ENCODE measurements at places on chromosomes 4 and X.

- no peak for DNase-seq
Measured at GRCh38 chrX:95318882-95319281, 1365.8 kb upstream of the DIAPH2 start.

- no peak for DNase-seq
Measured at GRCh38 chr4:120071192-120071795, 4.6 kb upstream of the MAD2L1 start.

DNA sequence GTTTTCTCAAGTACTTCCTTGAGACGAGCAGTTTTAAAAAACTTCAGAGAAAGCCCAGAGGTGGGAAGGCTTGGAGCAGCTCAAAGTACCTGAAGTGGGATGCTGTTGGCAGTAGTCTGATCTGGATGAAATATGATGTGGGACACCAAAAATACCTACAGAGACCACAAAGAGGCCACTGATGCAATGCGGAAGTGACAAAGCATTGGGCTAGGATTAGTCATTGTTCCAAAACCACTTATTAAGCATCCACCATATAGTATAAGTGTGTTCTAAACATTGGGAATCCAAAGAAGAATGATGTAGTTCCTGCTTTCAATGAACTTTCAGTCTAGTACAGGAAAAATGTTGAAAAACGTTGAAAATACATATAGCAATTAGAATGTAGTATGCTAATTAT is 386.1 kb upstream of the CNKSR2 start:
- no peak for DNase-seq

DNA sequence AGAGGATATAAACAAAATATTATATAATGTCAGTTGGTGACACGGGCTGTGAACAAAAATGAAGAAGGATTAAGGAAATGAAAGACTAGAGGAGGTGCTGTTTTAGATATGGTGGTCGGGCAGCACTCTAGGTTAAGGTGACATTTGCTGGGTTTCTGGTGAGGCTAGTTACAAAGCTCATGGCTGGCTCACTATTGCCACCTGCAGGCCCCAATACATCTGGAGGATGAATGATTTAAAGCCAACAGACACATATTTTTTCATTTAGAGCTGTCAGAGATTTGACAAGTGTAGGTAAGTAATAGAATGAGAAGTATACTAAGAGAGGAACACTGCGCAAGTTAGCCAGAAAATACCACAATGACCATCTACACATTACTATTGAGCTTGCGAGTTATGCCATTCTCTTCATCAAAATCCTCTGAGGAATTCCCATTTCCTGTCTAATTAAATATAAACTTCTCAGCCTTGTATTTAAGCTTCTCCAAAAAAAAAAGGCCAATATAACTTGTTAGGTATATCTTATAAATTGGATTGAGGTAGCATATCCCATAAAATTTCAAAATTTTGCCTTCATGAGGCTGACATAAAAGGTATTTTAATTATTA is 6.4 kb upstream of the FGG start:
- DNase-seq = no peak

- peak; percentile 75 for DNase-seq
Measured at GRCh38 chr4:15003891-15004738, 1.8 kb downstream of the CPEB2 start.

- no peak for DNase-seq
Measured at GRCh38 chrX:144709841-144710240, 537.5 kb upstream of the SPANXN1 start.

- DNase-seq = no peak
Measured at GRCh38 chrX:44889824-44890223, 16.8 kb downstream of the KDM6A start.

DNA sequence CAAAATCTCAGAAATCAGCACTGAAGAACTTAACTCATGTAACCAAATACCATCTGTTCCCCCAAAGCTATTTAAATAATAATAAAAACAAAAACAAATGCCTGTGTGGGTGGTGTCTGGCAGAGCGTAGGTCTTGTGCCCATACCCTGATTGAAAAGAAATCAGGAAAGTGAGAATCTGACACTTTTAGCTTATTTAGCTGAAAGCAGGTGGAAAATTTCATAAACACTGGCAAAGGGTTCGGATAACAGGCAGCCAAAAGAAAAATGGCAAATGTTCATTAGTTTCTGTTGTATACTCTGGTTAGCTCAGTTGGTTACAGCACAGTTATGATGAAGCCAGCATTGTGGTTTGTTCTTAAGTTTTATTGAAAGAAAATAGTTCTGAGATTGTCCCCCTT is 48.3 kb downstream of the REPS2 start:
- no peak for DNase-seq

- DNase-seq = no peak
Measured at GRCh38 chrX:152988536-152989291, 5.2 kb downstream of the PNMA5 start.

- no peak for DNase-seq
Measured at GRCh38 chr4:139483000-139483399, 29.1 kb downstream of the RAB33B start.

DNA sequence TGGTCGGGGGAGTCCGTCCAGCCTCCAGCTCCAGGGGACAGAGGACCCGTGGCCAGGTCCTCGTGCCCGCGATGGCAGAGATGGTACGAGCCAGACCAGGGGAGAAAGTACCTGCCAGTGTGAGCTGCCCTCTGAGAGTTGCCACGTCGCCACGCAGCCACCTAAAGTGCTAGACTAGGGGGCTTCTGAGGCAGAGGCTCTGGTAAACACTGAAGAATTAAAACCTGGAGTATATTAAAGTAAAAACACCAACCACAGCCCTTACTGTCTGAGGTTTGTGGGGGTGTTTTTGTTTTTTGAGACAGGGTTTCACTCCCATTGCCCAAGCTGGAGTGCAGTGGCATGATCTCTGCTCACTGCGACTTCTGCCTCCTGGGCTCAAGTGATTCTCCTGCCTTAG is 60.1 kb upstream of the SORCS2 start:
- no peak for DNase-seq

GRCh38 chr4:184807797-184808712 is 17.7 kb downstream of the ACSL1 start:
- no peak for DNase-seq

- no peak for DNase-seq
Measured at GRCh38 chr4:88286897-88287296, 2.5 kb upstream of the PPM1K start.

DNA sequence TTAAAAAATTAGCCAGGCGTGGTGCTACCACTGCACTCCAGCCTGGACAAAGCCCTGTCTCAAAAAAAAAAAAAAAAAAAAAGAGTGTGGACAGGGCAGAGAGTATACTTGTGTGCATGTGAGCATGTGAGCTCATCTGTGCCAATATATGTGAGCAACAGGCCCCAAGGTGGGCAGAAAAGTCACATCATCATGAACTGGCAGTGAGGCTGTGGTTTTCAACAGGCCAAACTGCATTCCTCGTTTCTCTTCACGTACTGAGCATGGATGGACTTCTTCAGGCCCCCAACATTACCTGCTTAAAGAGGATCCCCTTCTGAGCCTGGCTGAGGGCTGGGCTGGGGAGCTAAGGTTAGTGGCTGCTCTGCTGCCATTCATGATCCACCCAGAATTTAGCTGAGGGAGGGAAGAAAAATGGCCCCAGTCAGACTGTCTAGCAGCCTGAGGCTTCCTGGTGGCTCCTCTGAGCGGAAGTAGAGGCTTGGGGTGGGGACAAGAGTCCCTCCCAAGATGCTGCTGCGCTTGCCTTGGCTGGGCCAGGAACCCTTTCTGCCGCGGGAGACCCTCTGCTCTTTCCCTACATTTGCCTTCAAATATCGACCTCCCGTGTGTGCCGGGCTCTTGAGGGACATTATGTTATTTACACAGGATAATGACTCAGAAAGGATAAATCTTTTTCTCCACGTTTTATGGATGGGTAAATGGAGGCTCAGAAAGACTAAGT is 55.0 kb downstream of the DIPK2B start:
- DNase-seq = no peak

DNA sequence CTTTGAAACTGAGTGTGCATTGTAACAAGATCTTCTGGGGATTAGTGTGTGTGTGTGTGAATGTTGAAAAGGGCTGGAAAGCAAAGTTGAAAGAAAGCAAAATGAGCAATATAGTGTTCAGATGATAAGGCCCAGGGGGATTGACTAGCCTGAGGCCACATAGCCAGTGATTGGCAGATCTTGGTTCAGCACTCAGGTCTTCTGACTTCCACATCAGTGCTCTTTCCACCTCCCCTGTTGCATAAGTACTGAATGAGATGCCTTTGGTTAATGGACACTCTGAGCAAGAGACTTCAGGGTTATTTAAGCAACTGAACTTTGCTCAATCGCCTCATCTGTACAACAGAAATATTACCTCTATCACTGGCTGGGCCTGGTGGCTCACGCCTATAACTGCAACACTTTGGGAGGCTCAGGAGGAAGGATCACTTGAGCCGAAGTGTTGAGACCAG is 120.4 kb downstream of the TMEM164 start:
- no peak for DNase-seq

DNA sequence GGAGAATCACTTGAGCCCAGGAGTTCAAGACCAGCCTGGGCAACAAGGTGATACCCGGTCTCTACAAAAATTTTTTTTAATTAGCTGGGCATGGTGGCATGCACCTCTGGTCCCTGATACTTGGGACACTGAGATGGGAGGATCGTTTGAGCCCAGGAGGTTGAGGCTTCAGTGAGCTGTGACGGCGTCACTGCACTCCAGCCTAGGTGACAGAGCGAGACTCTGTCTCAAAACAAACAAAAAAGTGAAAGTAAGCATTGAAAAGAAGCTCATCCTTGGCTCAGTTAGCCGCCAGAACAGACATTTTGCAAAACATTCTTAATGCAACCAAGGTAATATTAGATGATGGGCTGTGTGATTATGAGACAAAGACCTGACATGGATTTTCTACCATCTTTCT is 223.3 kb upstream of the VCX3A start:
- no peak for DNase-seq

DNA sequence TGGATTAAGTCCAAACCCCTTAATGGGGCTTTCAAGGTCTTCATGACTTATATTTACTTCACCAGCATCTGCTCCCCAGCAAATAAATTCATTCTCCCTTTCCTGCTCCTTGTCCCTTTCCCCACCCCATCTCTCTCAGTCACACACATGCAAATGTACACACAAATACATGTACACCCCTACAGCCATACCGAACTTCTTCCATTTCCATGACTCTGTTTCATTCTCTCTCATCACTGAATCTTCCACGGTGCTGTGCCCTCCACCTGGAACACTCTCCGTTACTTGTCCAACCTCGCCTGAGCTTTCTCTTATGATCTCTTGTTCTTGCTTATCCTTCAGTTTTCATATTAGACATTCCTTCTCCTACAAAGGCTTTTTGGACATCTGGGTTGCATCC is 22.0 kb upstream of the RPA4 start:
- DNase-seq = no peak

DNA sequence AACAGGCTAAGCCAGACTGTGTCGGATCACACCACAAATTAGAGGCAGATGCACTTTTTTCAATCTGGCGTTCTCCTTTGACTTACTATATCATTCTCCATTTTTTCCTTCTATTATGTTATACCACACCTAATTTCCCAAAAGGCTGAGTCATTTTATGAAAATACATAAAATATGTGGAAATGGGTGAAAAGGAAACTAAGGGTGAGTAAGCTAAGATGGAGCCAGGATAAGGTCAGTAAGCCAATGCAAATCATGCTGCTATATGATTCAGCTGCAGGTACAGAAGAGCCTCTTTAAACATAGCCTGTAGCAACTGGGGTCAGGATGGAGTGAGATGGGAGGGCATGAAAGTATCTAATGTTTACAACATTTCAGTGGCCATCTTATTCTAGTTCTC is 94.0 kb upstream of the TEX13A start:
- DNase-seq = no peak

- DNase-seq = no peak
Measured at GRCh38 chr4:185424905-185425646, 688 bp downstream of the UFSP2 start.

DNA sequence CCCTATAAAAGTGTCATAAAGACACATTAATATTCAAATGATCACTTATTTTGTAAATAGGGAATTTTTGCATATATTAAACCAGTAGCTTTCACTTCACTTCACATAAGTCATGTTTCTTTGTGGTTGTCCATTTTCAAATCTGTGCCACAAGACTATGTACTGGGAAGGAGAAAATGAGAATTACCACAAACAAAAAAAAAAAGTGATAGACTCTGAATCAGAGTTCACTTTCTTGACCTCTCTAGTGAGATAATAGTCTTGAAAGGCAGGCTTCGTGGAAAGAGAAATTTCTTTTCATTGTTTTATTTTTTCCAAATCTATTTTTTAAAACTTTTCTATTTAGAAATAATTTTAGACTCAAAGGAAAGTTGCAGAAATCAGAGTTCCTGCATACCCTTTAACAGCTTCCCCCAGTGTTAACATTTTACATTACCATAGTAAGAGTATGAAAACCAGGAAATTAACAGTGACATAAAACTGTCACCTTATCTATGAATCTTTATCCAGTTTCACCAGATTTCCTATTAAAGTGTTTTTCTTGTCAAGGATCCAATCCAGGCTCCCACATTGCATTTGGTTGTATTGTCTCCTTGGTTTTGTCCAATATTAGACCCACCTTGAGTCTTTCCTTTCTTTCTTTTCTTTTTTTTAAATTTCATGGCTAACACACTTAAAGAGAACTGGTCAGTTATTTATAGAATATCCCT is 215.4 kb upstream of the PGRMC2 start:
- no peak for DNase-seq

- DNase-seq = no peak
Measured at GRCh38 chr4:52546449-52546848, 112.7 kb downstream of the USP46 start.

DNA sequence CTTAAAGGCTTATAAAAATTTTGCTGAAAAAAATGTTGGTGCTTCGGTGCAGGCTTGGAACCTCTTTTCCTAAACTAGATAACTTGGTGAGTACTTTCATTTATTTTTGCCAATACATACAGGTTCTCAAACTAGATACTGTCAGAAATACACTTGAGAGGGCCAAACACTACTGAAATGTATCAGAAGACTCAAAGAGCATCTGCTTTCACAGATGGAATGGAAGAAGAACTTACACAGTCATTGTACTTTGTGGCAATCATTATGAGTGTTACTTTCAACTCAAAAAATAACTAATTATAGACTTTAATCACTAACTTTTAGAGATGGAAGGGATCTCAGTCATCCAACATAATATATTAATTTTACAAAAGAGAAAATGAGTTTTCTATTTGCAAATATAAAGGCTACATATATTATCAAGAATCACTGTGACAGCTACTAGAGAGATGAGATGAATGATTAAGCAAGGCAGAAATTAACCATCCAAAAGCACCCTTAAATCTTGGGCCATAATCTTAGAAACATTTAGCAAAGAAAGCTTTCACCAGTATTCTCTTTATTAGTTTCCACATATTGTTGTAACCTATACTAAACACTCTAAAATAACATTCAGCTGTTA is 1.0 kb downstream of the ENAM start:
- DNase-seq = no peak

- DNase-seq = no peak
Measured at GRCh38 chr4:21858971-21859370, 89.6 kb downstream of the KCNIP4 start.
